T-helper 17 cell (primary cell): ENCODE measurements at places on chromosomes 7 and 10.

- no peak for DNase-seq
These were observed 13.6 kb upstream of the COL17A1 start for GRCh38 chr10:104099269-104099668.

DNA sequence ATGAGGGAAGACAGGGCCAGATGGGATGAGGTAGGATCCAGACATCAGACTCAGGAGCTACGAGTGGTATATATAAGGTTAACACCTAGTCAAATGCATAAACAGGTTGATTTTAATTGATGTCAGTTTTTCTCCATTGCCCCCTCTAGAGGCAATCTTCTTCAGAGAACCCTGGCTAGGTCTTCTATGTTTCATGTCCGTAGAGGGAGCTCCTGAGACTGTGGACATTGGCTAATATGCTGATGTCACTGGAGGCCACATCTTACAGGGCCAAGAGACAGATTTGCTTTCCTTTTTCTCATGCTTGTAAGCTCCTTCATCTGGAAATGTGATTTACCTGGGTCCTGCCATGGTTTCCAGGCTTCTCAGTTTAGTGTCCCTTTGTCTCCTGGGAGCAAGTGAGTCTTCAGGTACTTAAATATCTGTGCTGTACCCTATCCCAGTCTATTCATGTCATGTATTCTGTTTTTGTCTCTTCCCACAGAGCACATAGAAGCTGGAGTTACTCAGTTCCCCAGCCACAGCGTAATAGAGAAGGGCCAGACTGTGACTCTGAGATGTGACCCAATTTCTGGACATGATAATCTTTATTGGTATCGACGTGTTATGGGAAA is 161.6 kb upstream of the PRSS1 start:
- DNase-seq, result no peak

DNA sequence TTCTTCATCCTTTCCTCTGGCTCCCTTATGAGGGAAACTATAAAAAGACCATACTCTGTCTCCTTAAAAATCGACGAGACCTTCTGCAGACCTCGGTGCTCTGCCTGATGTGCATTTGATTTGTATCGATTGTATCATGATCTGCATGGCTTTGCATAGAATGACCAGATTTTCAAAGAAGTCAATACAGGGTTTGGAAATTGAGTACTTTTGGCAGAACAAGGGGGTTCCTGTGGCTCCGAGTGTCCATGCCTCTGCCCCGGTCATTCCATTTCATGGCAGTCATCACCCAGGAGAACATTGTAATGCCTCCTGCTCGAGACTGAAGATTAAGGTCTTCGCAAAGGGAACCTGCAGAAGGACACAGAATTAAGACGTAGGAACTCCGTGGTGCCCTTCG is 685 bp downstream of the CASP2 start:
- no peak for DNase-seq

- no peak for DNase-seq
These were observed 22.7 kb upstream of the EMX2 start for GRCh38 chr10:117519879-117520278.

DNA sequence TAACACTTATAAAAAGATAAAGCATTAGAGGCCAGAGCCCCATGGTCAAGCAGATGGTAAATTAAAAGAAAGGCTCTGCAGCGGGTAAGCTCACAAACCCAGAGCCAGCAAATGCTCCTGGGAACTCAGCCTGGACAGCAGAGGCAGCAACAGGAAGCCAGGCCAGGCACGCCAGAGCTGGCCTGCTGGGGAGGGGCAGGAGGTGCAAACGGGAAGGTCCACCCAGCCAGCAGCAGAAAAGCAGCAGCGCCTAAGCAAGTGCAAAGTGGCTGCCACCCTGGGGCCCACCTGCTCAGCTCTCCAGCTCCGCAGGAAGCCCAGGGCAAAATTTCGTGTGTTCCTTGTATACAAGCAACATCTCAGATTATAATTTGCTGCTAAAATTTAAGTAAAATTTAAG is 82.7 kb upstream of the GPR22 start:
- no peak for DNase-seq

GRCh38 chr10:75295868-75296441 is 60.2 kb upstream of the COMTD1 start:
- no peak for DNase-seq
